Tongue (tissue), 3 donors: ENCODE measurements at places on chromosomes 11 and 22.
A peak's percentile ranks its signal among the peaks of the same experiment; 100 is the strongest.

DNA sequence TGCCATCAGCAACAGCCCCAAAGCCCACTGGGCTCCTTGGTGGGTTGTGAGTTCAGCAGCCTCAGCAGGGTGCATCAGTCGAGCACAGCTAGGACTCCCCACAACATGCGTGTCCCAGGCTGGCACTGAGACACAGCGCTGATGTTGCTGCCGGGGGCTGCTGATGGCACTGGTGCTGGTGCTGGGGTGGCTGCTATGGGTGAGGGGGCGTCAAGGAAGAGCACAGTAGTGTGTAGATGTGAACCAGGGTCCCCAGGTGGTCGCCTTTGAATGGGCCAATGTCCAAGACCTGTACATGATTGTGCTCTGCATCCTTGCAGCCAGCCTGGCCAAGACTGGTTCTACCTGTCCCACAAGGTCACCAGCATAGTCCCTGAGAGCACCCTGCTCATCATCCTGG is 121.3 kb upstream of the SERPIND1 start:
- DNase-seq = no peak

- DNase-seq = no peak
Observed at GRCh38 chr11:93113824-93114223, 84.0 kb downstream of the SLC36A4 start.

DNA sequence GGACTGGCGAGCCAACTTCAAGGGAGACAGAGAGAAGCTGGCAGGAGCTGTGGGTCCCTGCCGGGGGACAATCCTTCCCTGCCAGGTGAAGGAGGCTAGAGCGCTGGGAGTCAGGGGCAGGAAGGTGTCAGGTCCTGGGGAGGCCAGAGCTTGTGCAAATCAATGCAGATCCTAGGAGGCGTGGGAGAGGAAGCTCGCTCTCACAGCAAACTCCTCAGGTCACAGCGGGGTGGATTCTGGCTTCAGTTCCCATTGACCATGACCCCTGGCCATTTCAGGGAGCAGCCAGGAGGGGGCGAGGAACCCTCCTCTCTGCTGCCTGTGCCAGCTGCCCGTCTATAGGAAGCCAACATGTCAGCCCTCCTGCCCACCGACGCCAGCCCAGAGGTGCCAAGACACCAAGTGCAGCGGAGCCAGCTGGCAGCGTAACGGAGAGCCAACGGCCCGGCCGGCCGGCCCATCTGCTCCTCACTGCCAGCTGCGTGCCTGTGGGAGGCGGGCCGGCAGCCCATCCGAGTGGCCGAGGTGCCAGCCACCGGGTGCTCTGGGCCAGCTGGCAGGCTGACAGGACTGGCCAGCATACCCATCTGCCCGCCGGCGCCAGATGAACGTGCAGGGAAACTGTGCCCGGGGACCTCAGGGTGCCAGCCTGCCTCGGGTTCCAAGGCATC is 374.8 kb downstream of the MIAT start:
- peak; percentile 90 for DNase-seq

DNA sequence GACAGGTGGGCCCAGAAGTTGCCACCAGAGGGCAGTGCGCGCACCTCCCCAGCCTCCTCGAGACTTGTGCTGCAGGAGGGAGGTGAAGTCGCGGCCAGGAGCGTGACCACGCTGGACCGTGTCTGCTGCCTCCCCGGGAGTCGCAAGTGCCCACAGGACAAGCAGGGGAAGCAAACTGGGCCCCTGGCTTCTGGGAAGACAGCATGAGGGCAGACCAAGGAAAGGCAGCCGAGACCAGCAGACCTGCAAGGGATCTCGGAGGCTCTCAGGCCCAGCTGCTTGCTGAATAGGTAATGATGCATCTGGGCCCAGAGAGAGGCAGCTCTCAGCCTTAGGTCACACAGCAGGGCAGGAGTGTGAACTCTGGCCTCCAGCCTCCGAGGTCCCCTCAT is 17.0 kb upstream of the IL2RB start:
- DNase-seq = peak; percentile 87

GRCh38 chr11:61761440-61762222 is 9.2 kb downstream of the MYRF start:
- no peak for DNase-seq

GRCh38 chr11:111412293-111412692 is 33.2 kb upstream of the POU2AF1 start:
- no peak for DNase-seq

GRCh38 chr11:106231591-106231990 is 154.1 kb downstream of the AASDHPPT start:
- DNase-seq = no peak

GRCh38 chr11:12695873-12696272 is 21.7 kb downstream of the TEAD1 start:
- DNase-seq = peak; percentile 55
